ENCODE measurements at places on chromosomes 6 and 20. TPM values are rescaled to one million over a fixed set of nuclear protein-coding genes. Genes with fewer than 3 reads are reported as not detected.

LHFPL5 gene
- total RNA-seq = not detected

PROKR2 gene
- total RNA-seq = not detected

TMEM170B gene
- 1.7 TPM for total RNA-seq

LINC00237 gene
- not detected for total RNA-seq

C20orf202 gene
- not detected for total RNA-seq

MAFB gene
- total RNA-seq = under 0.01 TPM

MRPS26 gene
- 35.5 TPM for total RNA-seq

BANF2 gene
- not detected for total RNA-seq

SMLR1 gene
- total RNA-seq = 0.19 TPM

FAM83C gene
- under 0.01 TPM for total RNA-seq

DHX16 gene
- 52.0 TPM for total RNA-seq

SNAI1 gene
- total RNA-seq = 0.56 TPM

NR2E1 gene
- total RNA-seq = not detected

TCF15 gene
- total RNA-seq = not detected

MEP1A gene
- not detected for total RNA-seq

Data from regular cardiac myocyte (primary cell).